ENCODE measurements at places on chromosomes 6 and 20.

- no peak for DNase-seq
Measured at GRCh38 chr6:157094038-157094437, 229.3 kb downstream of the TMEM242 start.

- no peak for DNase-seq
Measured at GRCh38 chr6:20608356-20608755, 74.1 kb downstream of the CDKAL1 start.

GRCh38 chr20:47559141-47559540 lies 57.5 kb downstream of the NCOA3 start:
- no peak for DNase-seq

DNA sequence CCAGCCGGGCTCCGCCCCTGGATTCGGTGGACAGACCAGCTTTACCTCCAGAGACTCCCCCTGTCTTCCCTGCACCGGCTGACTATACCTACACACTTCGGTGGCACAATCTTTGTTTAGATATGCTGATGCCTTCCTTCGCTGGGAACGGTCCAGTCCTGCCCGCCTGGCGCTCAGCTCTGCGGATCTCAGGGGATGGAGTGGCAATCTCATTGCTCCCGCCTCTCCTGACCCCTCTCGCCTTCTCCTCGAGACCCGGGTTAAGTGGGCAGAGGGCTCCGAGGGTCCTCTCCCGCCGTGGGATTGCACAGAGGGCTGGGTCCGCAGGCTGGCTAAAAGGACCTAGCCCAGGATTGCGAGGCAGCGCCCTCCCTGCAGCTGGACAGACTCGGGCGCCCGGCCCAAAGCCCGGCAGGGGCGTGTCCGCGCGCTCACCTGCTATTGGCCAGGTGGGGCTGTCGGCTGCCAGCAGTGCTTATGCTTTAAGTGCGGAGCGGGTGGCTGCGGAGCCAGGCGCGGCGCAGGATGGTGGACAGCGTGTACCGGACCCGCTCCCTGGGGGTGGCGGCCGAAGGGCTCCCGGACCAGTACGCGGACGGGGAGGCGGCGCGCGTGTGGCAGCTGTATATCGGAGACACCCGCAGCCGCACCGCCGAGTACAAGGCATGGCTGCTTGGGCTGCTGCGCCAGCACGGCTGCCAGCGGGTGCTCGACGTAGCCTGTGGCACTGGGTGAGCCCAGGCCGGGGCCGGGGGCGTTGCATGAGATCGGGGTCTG lies at the start of gene GNMT:
TSS of gene GNMT (plus strand) at position 512 of the 777 bp plus-strand sequence. CDS start at position 526, 14 bp downstream.
- peak; percentile 28 for DNase-seq

DNA sequence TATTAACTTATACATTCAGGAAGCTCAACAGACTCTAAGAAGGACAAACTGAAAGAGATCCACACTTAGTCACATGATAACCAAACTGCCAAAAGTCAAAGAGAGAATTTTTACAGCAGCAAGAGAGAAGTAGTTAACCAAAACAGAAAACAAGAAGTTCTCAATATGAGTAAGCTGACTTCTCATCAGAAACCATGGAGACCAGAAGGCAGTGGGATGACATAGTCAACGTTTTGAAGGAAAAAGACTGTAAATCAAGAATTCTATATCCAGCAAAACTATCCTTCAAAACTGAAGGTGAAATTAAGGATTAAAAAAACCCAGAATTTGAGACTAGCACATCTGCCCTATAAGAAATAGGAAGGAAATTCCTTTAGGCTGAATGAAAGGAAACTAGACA lies 60.4 kb downstream of the COL19A1 start:
- no peak for DNase-seq

DNA sequence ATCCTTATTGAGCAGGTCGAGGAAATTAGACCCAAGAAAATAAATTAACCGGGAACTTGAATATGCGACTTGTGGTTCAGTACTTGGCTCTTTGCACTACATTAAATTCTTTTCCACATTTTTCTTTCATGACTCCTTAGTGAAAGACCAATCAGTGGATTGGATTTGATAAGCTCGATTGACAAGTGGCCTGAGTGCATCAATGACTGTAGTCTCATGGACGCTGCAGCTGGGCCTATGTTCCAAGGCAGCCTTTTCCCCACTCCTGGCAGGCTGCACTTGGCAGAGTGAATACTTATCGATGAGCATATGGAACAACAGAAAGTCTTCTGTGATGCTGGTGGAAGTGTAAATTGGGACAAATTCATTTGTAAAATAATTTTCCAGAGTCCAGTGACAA lies 210.8 kb upstream of the EXOC2 start:
- no peak for DNase-seq

DNA sequence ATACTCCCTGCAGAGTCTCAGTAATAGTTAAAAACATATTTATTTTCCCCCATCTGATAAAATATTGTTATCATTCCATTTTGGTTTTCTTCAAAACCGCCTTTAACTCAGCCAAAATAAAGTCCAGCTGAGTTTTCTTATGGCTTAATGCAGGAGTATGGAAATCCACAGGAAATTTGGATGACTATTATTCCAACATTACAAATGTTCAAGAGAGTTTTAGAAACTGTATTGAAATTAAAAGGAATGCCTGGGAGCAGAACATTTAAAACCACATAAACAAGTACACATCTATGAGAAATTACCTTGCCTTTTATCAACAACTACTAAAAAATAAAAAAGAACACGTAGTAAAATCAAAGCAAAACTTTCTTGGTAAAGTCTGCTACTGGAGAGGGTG lies 45.7 kb downstream of the NCOA7 start:
- no peak for DNase-seq

DNA sequence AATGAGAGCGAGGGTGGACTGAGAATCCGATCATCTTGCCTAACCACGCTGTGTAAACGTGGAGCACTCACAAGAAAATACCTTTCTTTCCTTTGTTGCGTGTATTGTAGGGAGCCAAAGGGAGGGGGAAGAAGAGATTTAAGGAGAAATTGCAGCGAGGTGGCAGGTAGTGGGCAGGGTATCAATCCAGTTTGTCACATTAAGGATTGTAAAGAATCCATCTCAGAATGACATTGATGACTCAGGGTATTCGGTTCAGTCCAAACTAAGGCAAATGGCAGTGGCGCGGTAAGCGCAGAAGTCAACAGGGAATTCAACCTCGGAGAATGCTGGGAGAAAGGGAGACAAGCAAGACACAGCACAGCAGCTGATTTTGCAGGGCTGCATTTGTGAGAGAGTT lies 146.2 kb downstream of the ID4 start:
- no peak for DNase-seq

DNA sequence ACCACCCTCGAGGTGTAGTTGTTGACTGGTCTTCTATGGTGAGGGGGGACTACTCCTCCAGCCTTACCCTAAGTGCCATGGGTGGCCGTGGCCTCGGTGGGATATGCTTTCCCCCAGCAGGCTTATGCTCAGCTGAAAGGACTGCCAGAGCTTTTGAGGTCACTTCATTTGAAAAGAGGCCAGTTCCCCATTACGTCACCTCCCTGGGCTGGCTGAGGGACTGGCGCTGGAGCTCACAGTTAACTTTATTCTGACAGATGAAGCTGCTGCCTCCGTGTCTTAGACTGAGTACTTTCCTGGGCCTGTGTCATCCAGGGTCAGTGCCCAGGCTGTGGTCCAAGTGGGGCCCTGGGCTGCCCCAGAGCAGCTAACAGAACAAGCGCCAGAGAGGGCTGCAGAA lies 42.8 kb upstream of the PCMTD2 start:
- DNase-seq = no peak

DNA sequence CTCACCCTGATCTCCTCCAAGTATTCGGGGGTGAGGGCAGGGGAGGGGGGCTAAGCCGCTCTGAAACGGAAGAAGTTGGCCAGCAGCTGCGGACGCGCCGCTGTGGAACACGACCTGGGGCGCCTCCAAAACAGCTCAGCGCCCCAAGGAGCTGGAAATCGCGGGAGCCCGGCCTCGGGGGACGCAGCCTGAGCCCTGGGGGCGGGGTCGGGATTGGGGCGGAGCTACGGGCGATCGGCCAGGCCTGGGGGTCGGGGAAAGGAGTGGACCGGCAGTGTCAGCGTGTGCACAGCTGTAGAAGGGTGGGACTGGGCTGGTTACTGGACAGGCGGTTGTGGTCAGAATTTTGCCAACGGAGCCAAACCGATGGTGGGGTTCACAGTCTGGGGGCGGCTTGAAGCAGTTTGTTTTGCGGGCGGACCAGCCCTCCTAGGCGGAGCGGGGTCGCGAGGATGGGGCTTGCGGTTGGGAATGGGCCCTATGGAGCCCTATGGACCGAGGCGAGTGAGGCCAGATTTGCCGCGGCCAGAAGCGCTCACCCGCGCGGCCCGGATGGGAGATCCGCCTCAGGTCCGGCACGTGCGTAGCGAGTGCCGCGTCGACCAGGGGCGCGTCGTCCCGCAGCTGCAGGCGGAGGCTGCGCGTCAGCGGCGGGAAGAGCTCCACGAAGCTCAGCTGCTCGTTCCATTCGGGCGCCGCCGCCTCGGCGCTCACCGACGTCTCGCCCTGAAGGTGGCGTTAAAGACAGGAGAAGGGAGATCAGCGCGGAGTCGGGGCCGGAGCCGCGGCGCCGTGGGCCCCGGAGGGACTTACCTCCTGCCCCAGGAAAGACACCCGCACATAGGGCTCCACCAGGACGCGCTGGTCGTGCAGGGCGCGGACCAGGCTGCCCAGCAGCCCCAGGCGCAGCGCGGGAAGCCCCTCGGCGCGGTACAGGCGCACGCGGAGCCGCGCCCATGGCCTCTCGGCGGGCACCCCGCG lies 14.3 kb upstream of the SPAG4 start:
- peak; percentile 76 for DNase-seq

GRCh38 chr6:148999501-148999900 lies 252.7 kb downstream of the UST start:
- DNase-seq = no peak

DNA sequence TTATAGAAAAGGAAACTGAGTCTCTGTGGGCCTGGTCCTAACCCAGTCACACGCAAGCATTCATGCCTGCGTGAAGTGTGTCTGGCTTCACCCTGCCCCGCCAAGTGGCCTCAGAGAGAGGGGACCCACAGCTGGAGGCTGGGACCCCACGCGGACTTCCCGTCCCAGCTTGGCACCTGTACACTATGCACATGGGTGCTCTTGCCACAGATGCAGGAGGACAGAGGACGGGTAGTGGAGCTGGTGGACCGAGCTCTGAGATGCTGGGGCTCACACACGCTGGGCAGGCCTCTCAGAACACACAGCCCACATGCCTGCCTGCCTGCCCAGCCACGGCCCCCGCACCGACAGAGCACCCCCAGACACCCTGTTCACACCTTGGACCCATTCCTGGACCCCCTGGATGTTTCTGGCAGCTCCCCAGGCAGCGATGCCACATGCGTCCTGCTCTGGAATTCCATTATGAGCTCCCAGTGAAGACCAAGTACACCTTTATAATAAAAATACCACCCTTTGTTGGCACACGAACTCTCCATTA lies 24.9 kb upstream of the SMOC2 start:
- no peak for DNase-seq

DNA sequence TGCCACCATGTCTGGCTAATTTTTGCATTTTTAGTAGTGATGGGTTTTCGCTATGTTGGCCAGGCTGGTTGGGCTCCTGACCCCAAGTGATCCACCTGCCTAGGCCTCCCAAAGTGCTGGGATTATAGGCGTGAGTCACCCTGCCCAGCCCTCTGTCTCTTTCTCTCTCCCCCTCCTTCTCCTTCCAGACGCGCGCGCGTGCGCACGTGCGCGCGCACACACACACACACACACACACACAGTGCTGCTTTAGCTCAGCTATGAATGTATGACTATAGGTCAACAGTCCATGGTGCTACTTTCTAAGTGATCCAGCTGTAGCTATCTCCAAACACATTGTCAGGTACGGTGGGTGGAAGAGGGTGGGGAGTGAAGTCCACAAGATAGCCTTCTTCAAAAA lies 449.5 kb downstream of the PHF3 start:
- DNase-seq = no peak

- DNase-seq = no peak
Measured at GRCh38 chr6:91654357-91654756, 1067.5 kb upstream of the MAP3K7 start.

DNA sequence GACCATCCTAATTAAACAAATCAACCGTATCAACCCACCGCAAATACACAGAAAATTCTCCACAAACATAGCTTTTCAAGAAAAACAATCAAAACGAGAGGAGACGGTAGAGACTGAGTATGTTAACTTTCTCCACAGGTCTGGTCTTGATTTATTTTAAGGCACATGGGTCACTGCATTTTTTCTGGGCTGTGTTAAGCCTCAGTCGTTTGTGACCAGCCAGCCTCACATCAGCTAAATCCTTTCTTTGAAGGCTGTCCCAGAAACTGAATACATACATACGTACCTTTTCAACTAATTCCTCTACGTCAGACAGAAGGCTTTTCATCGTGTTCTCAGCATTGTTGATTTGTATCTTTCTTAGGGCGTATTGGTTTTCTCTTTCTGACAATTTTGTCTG lies 69.4 kb downstream of the LAMA4 start:
- DNase-seq = no peak

GRCh38 chr6:67757465-67758033 lies 877.5 kb upstream of the ADGRB3 start:
- no peak for DNase-seq

DNA sequence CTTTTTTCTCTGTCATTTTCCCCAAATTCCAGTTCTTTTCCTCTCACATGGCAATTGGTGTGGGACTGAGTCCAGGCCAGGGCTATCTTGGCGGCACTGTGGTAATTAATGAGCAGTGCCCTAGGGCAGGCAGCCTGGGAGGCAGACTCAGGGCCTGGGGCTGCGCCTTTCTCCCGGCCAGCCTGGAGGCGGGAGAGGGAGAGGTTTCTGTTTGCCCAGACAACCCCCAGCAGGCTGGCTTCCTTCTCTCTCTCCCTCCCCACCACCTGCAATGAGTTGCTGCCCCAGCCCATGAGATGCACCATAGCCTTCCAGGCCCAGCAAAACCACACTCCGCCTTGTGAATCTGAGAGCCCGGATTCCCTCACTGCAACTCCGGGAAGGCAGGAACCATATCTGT lies 15.1 kb upstream of the CCDC167 start:
- DNase-seq = no peak

DNA sequence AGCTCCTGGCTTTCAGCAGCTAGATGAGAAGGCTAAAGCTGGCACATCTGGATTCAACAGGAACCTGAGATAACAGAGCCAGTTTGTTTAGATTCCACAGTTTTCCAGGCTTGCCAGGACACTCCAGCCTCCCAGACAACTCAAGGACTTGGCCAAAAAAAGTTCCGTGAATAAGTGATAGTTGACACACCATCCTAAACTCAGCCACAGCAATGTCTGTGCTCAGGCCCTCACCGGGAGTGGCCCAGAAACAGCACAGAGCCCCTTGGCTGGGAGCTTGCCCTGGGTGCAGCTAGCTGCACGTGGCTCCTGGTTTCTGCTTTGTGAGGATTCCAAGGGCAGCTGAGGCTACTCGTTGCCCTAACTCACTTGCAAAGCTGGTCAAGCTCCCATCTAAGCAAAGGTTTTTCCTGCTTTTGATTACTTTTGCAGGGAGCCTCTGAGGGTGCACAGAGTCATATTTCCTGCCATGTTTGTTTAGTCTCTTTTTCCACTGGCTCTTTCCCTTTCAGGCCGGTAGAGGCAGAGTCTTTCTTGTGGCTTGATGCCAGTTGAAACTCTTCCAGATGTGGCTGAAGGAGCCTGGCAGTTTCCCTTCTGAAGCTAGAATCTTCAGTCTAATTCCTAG lies 118.3 kb upstream of the ECI2 start:
- no peak for DNase-seq

- no peak for DNase-seq
Measured at GRCh38 chr6:38525888-38526287, 113.8 kb downstream of the BTBD9 start.

GRCh38 chr20:51727872-51728271 lies 40.3 kb downstream of the ATP9A start:
- no peak for DNase-seq
